ENCODE measurements at places on chromosomes 13 and 19.

- DNase-seq: no peak
Measured at GRCh38 chr13:81636120-81636519, 1295.2 kb upstream of the SPRY2 start.

DNA sequence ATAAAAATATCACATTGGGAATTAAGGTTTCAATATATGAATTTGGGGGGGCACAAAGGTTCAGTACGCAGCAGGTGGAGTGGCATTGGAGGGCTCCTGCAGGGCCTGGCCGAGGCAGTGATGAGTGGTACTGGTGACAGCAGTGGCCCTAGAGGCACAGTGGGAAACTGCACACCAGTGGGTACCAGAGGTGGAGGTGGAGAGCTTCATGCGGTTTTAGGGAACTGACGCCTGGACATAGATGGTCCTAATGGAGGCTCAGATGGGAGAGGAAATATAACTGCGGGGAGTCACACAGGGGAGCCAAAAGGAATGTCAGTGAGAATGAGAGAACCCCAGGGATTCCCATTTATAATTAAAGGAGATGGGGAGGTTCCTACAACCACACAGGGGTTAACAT, 156.2 kb downstream of the COG6 start:
- no peak for DNase-seq

- peak; percentile 52 for DNase-seq
Measured at GRCh38 chr13:24271601-24272451, 37.6 kb upstream of the C1QTNF9 start.

DNA sequence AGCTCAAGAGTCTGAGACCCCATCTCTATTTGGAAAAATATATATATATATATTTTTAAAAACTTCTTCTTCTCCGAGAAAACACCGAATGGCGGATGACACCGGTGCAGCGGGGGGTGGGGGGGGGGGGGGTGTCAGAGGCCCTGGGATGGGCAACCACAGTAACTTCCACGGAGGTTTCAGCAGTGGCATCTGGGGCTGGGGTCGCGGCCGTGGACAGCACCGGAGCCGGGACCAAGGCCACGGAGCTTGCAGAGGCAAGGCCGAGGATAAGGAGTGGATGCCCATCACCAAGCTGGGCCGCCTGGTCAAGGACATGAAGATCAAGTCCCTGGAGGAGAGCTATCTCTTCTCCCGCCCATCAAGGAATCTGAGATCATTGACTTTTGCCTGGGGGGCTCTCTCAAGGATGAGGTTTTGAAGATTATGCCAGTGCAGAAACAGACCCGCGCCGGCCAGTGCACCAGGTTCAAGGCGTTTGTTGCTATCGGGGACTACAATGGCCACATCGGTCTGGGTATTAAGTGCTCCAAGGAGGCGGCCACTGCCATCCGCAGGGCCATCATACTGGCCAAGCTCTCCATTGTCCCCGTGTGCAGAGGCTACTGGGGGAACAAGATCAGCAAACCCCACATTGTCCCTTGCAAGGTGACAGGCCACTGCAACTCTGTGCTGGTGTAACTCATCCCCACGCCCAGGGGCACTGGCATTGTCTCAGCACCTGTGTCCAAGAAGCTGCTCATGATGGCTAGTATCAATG, 59.0 kb downstream of the EPS15L1 start:
- DNase-seq: no peak

DNA sequence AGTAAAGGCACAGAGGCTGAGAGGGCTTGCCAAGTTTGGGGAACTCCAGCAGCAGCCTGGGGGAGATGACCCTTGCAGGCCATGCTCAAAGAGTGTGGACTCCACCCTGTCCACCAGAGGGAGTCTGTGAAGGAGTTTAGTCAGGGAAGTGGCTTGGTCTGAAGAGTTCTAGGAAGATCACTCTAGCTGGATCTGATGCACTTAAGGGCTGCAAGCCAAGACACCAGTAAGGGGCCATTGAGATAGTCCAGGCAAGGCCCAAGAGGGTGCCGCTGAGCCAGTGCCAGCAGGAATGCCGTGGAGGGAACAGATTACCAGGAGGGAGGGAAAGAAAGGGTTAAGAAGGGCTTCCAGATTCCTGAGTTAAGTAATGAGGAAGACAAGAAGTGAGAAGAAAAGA, 68.7 kb downstream of the ZAR1L start:
- no peak for DNase-seq

- no peak for DNase-seq
Measured at GRCh38 chr19:45515807-45516401, 8.6 kb downstream of the VASP start.

GRCh38 chr19:42555317-42555716, 27.0 kb upstream of the CEACAM1 start:
- no peak for DNase-seq

- DNase-seq: no peak
Measured at GRCh38 chr13:46165485-46166223, 16.3 kb downstream of the LCP1 start.

DNA sequence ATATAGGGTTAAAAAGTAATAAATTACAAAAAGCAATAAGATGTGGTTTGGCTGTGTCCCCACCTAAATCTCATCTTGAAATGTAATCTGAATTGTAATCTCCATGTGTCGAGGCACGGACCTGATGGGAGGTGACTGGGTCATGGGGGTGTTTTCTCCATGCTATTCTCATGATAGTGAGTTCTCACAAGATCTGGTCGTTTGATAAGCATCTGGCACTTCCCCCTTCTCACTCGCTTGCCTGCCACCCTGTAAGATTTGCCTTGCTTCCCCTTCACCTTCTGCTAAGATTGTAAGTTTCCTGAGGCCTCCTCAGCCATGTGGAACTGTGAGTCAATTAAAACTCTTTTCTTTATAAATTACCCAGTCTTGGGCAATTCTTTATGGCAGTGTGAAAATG, 577.4 kb downstream of the TBC1D4 start:
- no peak for DNase-seq

GRCh38 chr13:63693696-63694095, 2278.0 kb upstream of the PCDH20 start:
- no peak for DNase-seq

DNA sequence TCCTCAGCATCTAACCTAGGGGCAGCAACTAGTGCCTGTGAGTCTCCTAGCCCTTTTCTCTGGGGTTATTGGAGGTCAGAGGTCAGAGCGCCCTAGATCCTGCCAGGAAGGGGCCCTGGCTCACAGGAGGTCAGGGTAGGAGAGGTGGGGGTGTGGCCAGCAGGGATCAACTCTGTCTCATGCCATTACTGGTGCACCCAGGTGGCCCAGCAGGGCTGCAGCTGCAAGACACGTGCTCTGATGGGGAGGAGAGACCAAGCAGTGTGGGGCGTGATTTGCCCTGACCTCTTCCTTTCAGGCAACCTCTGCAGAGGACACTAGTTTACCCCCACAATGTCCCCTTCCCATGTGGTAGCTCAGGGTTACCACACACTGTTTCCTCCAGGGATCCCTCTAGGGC, 73.3 kb upstream of the ZNF30 start:
- DNase-seq: no peak

DNA sequence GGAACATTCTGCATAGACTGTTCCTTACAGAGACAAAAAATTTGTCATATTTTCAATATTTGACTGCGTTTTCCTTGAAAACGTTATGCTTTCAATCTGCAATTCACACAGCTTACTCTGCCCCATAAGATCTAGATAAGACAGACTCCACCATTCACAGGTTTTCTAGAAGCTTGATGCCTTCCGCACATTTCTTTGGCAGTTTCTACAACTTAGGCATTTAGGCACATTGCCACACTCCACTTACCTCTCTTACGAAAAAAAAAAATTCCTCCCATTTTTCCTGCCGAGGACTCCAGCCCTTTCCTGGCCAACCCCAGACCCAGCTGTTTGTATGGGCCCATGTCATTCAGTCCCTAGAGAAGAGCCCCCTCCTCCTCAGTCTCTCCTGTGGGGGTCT, 11.2 kb downstream of the ATP12A start:
- no peak for DNase-seq

DNA sequence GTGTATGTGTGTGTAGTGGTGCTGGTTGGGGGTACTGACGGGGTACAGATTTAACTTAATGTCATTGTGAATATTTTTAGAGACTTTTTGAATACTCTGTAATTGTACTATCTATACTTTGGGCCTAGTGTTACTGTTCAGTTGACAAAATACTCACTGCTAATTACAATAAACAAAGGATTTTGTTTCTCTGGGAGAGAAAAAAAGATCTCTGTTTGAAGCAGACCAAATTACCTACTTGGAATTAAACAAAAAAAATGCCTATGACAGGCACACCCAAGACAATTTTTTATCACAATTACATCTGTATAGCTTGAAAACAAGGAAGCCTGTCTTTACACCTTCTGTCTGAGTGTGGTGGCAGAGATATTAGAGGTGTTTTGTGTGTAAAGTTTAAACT, 45.1 kb downstream of the OLFM4 start:
- no peak for DNase-seq

DNA sequence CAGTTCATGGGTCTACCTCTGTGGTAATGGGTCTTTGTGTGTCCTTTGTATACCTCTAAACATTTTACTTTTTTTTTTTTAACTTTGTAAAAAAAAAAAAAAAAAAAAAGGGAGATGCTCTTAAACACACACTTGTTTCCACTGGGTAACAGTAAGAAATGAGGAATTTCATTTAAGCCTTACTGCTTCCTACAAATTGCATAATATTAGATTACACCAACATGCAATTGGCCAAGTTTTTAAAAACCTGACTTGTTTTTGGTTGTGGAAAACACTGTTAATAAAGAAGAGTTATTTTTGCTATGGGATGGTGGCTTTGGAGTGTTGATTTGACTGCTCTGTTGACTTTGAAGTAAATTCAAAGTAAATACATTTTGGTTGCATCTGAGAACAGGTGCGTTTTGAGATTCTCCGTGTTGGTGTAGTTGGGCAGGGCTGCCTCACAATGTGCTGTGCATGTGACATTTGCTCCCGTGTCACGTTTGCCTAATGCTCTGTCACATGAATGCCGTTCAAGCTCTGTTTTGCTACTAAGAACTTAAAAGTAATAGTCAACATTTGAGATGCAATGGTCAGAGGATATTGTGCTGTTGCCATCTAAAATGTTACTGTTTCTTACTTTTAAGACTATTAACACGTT, 202.4 kb downstream of the LMO7 start:
- DNase-seq: no peak

- no peak for DNase-seq
Measured at GRCh38 chr13:97844151-97844550, 109.3 kb upstream of the IPO5 start.

DNA sequence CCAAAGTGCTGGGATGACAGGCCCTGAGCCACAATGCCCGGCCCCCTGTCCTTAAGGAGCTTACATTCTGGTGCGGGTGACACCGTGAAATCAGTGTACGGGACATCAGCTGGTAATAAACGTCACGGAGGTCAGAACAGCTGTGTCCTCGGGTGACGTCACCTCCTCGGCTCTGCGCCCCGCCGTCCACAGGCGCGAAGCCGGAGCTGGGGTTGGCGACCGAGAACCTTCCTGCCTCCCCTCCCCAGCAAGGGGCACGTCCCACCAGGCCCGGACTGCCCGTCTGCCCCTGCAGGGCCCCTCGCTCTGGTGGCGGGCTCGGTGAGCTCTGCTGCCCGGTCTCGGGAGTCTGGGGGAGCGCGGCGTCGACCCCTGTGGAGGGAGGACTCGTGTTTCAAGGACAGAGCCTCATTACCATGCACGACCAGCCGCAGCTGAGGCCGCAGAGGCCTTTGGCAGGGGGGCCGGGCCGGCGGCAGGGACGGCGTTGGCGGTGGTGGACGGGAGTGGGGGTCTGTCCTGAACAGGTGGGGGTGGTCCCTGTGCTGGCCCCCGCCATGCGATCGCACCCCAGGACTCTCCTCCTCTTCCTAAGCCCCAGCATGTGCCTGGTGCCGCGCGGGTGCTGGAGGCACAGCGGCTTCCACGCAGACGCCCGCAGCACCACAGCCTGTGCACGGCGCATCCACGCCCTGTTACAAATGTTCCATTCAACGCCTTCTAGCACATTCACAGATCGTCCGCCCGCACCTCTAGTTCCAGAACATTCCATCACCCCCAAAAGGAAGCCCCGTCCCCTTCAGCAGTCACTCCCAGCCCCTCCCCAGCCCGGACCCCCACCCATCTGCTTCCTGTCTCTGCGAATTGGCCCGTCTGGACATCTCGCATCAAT, 5.4 kb downstream of the LINGO3 start:
- DNase-seq: no peak

DNA sequence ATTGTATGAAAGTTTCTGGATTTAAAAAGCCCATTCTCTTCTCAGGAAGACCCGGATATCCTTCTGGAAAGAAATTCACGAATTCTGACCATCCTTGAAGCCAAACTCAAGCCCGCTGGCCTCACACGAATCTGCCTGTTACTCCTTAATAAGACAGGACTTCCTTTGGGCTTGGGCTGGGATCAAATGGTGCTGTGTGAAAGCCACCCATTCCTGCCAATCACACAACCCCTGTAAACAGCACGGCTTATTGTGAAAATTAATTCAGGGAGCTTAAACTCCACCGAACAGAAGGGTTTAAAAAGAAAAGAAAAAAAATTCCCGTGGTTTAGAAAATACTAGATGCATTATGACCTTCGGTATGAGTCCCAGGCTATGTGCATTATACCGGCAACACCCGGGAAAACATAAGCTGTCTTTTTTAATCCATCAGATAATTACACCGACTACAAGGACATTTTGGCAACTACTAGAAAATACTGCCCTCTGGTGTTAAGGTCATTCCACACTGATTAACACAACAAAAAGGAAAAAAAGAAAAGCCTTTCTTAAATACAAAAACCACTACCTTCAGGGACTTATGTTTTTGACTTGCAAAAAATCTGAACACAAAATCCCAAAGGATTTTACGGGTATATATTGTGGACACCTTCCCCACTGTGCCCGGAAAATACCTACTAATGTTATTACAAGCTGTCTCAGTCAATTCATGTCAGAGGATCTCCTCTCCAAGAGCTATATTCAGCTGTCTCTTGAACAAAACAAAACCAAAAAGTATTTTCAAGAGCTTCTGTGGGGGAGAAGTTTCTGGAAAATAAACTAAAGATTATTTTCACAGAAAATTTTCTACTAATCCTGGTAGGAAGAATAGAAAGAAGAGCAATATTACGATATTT, 76.0 kb upstream of the LSM14A start:
- no peak for DNase-seq

- no peak for DNase-seq
Measured at GRCh38 chr19:31339411-31339810, 9.8 kb downstream of the TSHZ3 start.

Measured in T-helper 9 cell (primary cell).